CD8-positive, alpha-beta T cell (primary cell): ENCODE measurements at places on chromosomes 5 and 9.

DNA sequence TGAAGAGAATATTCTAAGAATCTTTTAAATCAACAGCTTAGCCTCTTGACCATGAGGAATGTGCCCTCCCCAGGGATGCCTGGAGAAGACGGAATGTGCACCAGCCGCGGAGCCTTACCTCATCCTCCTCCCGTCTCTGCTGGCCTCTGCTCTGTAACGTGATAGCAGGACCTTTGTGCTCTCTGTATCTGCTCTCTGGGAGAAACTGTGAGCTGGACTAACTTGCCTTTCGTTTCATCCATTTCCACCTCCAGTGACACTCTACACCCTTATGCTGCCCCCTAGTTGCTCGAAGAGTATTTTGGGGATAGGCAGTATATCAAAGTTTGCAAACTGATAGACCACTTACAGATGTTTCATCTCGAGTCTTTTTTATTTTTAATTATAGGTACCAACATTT lies 141.4 kb downstream of the NPR3 start:
- no peak for DNase-seq

- DNase-seq = no peak
Observed at GRCh38 chr5:128304088-128304487, 220.5 kb downstream of the SLC12A2 start.

GRCh38 chr5:73218552-73219171 lies 45.7 kb downstream of the TMEM174 start:
- DNase-seq = no peak

DNA sequence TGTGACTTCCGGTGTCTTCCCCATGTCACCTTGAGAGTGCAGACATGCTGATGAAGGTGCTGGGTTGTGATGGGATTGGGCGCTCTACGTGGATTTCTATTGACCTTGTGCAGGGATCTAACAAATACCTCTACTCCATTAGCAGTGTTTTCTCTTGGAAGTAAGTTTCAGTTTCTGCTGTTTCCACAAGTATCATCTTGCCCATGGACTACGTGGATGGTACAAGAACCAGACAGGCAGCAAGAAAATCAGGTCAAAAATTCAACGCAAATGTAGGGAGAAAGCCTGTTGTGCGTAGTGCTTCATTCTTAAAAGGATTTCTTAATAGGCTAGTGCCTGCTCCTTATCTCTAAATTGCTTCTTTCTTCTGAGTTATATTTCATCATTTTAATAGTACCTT lies 60.8 kb downstream of the AOPEP start:
- no peak for DNase-seq

DNA sequence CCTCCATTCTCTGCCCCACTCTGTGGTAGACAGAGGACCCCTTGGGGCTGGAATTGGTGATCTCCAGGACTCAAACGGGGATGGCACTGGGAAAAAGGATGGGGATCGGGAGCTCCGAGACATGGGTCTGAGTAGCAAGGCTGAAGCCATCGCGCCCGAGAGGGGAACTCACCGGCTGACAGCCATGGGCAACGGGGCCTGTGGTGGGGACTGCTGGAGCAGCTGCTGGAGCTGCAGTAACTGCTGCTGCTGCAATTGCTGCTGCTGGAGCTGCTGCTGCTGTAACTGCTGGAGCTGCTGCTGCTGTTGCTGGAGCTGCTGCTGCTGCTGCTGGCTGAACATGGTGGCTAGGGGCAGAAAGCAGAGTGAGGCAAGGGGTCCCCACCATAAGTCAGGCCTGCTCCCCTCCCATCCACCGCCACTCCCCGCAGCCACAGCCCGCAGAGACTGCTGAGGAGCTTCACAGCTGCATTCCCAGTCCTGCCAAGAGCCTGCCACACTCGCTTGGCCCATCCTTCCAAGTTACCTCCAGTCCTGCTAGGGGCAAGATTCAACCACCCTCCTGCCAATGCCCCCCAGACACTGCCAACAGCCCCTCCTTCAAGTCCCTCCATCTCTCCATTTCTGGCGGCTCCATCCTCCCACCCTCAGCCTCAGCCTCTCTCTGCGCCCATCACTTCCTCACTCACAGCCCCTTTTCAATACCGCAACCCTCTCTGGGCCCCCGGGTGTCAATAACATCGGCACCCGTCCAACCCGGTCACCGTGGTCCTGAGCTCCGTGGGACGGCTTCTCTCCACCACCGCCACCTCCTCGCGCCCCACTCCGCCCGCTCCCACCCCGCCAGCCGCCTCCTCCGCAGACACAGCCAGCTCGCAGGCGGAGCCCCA lies 611 bp downstream of the CIZ1 start:
- no peak for DNase-seq

DNA sequence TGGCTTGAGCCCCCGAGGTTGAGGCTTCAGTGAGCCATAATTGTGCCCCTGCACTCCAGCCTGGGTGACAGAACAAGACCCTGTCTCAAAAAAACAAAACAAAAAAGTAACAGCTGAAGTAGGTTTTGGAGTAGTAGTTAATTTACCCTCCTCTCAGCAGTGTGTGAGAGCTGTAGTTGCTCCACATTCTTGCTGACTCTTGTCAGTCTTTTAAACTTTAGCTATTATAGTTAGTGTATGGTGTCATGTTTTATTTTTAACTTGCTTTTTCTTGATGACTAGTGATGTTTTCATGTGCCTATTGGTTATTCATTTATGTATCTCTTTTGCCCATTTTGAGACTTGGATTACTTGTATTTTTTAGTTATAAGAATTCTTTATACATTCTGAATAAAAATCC lies 52.9 kb upstream of the DHFR start:
- no peak for DNase-seq

DNA sequence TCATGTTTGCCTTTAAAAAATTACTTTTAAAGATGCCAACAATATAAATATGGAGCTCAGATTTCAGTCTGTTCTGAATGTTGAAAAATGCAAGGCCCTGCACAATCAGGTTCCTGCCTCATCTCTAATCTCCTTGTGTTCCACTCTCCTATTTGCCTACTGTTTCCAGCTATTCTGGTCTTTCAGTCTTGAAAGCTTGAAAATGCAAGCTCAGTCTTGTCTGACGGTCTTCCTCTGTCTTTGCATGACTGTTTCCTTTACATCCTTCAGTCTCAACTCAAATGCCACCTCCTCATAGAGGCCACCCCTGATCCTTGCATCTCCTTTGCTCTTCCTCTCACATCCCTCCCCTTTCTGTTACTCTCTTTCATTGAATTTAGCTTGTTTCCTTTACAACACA lies 354.9 kb downstream of the KIF4B start:
- no peak for DNase-seq

DNA sequence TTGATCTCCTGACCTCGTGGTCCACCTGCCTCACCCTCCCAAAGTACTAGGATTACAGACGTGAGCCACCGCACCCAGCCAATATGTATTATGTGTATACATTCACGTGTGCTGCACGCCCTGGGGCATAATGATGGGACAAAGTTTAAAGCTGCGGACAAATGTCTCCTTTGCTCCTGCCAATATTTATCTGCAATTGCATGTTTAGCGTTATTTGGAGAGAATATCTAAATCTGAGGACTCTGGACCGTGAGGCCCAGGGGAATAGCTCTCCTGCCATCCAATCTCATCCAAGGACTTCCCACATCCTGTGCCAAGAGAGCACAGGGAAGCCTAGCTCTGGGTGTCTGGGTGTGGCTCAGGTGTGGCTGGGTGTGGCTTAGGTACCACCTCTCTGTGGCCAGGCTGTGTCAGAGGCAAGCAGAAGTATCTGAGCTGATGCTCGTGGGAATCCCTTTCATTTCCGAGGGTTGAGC lies 6.9 kb upstream of the BOD1 start:
- no peak for DNase-seq

GRCh38 chr5:61519728-61520277 lies 187.7 kb downstream of the ZSWIM6 start:
- DNase-seq = no peak

- no peak for DNase-seq
Observed at GRCh38 chr5:66870708-66871107, 274.5 kb downstream of the MAST4 start.

GRCh38 chr5:102850503-102850902 lies 95.4 kb downstream of the PAM start:
- DNase-seq = no peak

DNA sequence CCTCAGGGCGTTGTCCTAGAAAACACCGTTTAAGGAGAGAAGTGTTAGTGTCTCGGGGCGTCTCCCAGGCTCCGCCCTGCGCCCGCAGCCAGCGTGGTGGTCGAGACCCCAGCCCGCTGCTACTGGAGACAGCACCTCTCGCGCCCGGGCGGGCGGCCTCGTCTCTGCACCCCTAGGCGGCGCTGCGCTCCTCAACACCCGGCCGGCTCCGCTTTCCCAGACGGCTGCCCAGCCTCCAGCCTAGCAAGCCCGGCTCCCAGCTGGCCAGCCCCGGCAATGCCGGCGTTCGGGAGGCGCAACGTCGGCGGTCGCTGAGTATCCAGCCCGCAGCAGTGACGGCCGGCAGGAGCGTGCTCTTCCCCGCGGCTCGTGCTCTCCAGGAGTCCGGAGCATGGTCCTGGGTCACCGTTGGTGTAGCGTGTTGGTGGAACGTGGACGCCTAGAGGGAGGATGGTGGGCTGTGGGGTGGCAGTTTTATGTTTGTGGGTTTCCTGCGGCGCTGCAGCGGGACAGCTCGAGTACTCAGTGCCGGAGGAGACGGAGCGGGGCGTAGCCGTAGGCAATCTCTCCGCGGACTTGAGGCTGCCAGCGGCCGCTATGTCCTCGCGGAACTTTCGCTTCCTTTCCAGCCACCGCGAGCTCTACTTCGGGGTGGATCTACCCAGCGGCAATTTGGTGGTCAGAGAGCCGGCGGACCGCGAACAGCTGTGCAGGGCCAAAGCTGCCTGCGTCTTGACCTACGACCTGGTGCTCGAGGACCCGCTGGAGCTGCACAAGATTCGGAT lies 536 bp downstream of the PCDHAC1 start:
- no peak for DNase-seq

- no peak for DNase-seq
Observed at GRCh38 chr9:112274600-112274999, 58.8 kb downstream of the PTBP3 start.

GRCh38 chr5:78720227-78720985 lies 71.8 kb upstream of the LHFPL2 start:
- DNase-seq = no peak

GRCh38 chr9:129394061-129394885 lies 216.2 kb upstream of the IER5L start:
- no peak for DNase-seq

- DNase-seq = no peak
Observed at GRCh38 chr9:13929013-13929412, 384.9 kb downstream of the NFIB start.

- DNase-seq = no peak
Observed at GRCh38 chr5:121695307-121695706, 156.4 kb upstream of the FTMT start.

DNA sequence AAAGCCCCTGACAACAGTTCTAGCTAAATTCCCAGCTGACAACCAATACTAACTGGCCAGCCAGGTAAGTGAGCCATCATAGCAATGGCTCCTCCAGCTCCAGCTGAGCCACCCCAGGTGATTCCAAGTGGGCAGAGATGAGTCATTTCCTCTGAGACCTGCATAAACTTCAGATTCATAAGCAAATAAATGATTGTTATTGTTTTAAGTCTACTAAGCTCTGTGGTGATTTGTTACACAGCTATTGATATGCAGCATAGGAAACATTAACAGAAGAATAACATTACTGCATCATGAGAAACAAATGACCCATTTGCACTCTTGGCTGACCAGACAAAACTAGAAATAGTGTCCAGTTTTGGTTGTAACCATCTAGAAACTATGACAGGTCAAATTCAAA lies 60.3 kb downstream of the TTC39B start:
- no peak for DNase-seq
